ENCODE measurements at places on chromosomes 13 and 19.

- no peak overlapping the region for H3K27ac ChIP-seq
- H3K27me3 ChIP-seq, result peaks cover 21% of the 10 kb centered on the region
- no peak for DNase-seq
- H3K36me3 ChIP-seq, result peaks cover 3% of the 10 kb centered on the region
These were observed 369.5 kb downstream of the KCNRG start for GRCh38 chr13:50384724-50385123.

DNA sequence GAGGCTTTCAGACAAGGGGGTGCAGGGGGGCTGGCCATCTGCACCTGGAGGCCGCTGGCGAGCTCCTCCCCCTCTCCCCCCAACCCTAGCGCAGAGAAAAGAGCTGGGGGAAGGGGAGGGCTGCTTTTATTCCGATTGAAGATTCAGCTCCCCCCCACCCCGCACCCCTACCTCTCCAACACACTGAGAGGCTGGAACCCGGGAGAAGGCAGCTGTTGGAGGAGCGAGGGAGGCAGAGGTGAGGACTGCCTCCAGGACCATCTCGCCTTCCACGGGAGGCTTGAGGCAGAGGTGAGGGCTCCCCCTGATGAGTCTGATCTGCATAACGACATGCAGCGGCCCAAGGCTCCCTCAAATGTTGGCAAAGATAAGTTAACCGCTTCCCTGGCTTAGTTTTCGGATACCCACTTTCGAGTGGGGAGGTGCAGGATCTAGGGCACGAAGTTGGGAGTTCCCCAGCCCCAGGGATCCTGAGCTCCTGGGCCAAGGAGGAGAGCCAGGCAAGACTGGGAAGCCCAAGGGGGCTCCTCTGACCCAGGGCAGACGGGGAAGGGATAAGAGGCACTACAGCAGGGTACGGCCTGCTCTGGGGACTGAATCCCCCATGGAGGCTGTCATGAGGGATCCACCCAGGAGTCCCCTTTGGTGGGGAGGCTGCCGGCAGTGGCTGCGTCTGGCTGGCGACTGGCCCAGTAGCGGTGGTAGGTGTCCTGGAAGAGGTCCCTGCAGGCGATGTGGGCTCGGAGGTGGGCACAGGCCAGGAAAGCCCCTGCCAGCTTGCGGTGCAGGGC, 1.2 kb upstream of the NUMBL start:
- H3K27ac ChIP-seq, result peak overlapping the region; percentile 84
- H3K4me3 ChIP-seq, result peak overlapping the region; percentile 87
- no peaks in the 10 kb centered on the region for H3K27me3 ChIP-seq
- peaks cover 6% of the 10 kb centered on the region for H3K36me3 ChIP-seq
- no peak for DNase-seq
- no peaks in the 10 kb centered on the region for H3K4me1 ChIP-seq

GRCh38 chr19:49020342-49020741, 3.5 kb upstream of the LHB start:
- no peak overlapping the region for H3K4me3 ChIP-seq
- H3K27me3 ChIP-seq, result peaks cover 20% of the 10 kb centered on the region
- peaks cover 9% of the 10 kb centered on the region for H3K36me3 ChIP-seq
- no peak for DNase-seq
- peaks cover 20% of the 10 kb centered on the region for H3K4me1 ChIP-seq

DNA sequence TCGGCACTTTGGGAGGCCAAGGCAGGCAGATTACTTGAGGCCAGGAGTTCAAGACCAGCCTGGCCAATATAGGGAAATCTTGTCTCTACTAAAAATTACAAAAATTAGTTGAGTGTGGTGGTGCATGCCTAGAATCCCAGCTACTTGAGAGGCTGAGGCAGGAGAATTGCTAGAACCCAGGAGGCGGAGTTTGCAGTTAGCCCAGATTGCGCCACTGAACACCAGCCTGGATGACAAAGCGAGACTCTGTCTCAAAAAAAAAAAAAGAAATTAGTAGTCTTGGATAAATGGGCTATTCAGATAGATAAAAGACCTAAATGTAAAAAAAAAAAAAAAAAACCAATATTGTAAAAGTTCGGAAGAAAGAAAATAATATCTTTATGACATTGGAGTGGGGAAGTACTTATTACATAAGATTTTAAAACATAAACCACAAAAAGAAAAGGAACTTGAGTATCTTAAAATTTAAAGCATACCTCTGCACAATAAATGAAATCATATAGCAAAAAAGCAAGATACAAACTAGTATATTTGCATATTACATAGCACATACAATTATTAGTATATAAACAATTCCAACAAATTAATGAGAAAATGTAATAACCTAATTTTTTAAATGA, 26.7 kb upstream of the RNASEH2B start:
- no peak overlapping the region for H3K4me3 ChIP-seq
- no peak overlapping the region for H3K27ac ChIP-seq
- H3K4me1 ChIP-seq, result peaks cover under 1% of the 10 kb centered on the region
- DNase-seq, result no peak

DNA sequence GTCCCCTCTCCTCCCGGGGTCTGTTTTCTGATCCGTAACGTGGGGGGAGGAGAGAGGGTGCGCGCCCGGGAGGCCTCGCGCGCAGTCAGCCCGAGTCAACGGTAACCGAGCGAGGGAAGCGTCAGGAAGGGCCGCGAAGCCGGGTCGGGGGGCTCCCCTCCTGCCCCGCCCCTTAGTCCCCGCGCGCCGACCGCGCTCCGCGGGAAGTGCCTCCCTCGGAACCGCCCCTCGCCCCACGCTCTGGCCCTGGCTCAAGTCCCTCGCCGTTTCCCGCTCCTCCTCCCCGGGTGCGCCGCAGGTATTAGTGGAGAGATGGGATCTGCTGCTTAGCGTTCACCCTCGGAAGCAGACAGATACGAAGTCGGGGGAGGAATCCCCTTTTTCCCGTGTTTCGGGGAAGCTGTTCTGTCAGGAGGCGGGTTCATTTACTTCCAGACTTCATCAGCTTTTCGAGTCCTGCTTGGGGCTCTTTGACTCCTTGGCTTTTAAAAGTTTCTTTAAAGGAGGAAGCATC, 770 bp downstream of the HNRNPM start:
- peaks cover 17% of the 10 kb centered on the region for H3K36me3 ChIP-seq
- H3K4me1 ChIP-seq, result peaks cover 44% of the 10 kb centered on the region
- peak overlapping the region; percentile 87 for H3K4me3 ChIP-seq
- DNase-seq, result peak; percentile 49

- H3K4me3 ChIP-seq, result no peak overlapping the region
- H3K4me1 ChIP-seq, result no peaks in the 10 kb centered on the region
- H3K36me3 ChIP-seq, result no peaks in the 10 kb centered on the region
- no peaks in the 10 kb centered on the region for H3K27me3 ChIP-seq
These were observed 9.9 kb upstream of the SMIM17 start for GRCh38 chr19:56633021-56633420.

- H3K4me3 ChIP-seq, result no peak overlapping the region
- peaks cover 9% of the 10 kb centered on the region for H3K27me3 ChIP-seq
- no peak overlapping the region for H3K27ac ChIP-seq
- DNase-seq, result no peak
- H3K36me3 ChIP-seq, result no peaks in the 10 kb centered on the region
These were observed 208.7 kb downstream of the LACC1 start for GRCh38 chr13:44088411-44088810.

- H3K27ac ChIP-seq, result no peak overlapping the region
- no peaks in the 10 kb centered on the region for H3K4me1 ChIP-seq
- H3K27me3 ChIP-seq, result no peaks in the 10 kb centered on the region
These were observed 1.8 kb downstream of the POSTN start for GRCh38 chr13:37596805-37597204.

Measured in activated T-helper 1 cell treated with anti-CD3 and anti-CD28 coated beads, Interleukin-12 subunit alpha, Interleukin-12 subunit beta, Interleukin-2, Interleukin-4 antibody, amounts not matched to agents 30 ng/mL and 10 ng/mL and 1 ng/mL, durations not matched to agents 14 hours and 24 hours and 36 hours (primary cell).